ENCODE measurements at places on chromosomes 4 and X. TPM values are rescaled to one million over a fixed set of nuclear protein-coding genes. Genes with fewer than 3 reads are reported as not detected.

GRCh38 chrX:26871967-26872366, 591.2 kb downstream of the PPP4R3C start:
- no peaks in the 10 kb centered on the region for H3K36me3 ChIP-seq
- no peak overlapping the region for H3K27ac ChIP-seq
- no peaks in the 10 kb centered on the region for H3K4me1 ChIP-seq
- H3K27me3 ChIP-seq, result no peaks in the 10 kb centered on the region

GRCh38 chrX:54357414-54358377, at the start of gene WNK3:
TSS of gene WNK3 (minus strand) at chrX:54358046.
- H3K4me3 ChIP-seq, result peak within 1 kb of the TSS; percentile 41
- H3K4me1 ChIP-seq, result no peaks in the 10 kb centered on the region
- peak within 1 kb of the TSS; percentile 69 for H3K27ac ChIP-seq
- no peaks in the 10 kb centered on the region for H3K36me3 ChIP-seq
- peak; percentile 87 for DNase-seq
- no peaks in the 10 kb centered on the region for H3K27me3 ChIP-seq

DNA sequence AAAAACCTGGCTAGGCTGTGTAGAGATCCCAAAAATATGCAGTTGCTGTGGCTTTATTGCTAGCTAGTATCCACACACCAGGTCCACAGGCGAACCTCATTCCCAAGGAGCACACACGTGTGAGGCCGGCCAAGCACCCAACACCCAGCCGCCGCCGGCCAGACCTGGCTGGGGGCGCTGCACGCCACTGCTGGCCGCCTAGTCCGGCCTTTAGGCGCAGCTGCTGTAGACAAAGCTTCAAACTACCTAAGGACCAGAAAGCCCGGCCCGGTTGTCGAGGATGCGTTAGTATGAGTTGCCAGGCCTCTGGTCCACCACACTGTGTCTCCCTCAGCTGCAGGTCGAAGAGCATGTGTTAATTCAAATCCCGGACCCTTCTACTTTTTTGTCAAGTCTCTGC, 3.1 kb downstream of the POU3F4 start:
- H3K27ac ChIP-seq, result no peak overlapping the region
- H3K4me3 ChIP-seq, result no peak overlapping the region
- peaks cover 40% of the 10 kb centered on the region for H3K27me3 ChIP-seq
- no peaks in the 10 kb centered on the region for H3K4me1 ChIP-seq

GRCh38 chrX:84218726-84219125, 30.7 kb upstream of the RPS6KA6 start:
- no peaks in the 10 kb centered on the region for H3K4me1 ChIP-seq
- no peaks in the 10 kb centered on the region for H3K36me3 ChIP-seq
- H3K27ac ChIP-seq, result no peak overlapping the region
- no peaks in the 10 kb centered on the region for H3K27me3 ChIP-seq
- DNase-seq, result no peak

GRCh38 chrX:155874571-155875244, 6.4 kb upstream of the VAMP7 start:
- no peaks in the 10 kb centered on the region for H3K4me1 ChIP-seq
- no peaks in the 10 kb centered on the region for H3K27me3 ChIP-seq
- no peaks in the 10 kb centered on the region for H3K36me3 ChIP-seq
- no peak overlapping the region for H3K4me3 ChIP-seq

DNA sequence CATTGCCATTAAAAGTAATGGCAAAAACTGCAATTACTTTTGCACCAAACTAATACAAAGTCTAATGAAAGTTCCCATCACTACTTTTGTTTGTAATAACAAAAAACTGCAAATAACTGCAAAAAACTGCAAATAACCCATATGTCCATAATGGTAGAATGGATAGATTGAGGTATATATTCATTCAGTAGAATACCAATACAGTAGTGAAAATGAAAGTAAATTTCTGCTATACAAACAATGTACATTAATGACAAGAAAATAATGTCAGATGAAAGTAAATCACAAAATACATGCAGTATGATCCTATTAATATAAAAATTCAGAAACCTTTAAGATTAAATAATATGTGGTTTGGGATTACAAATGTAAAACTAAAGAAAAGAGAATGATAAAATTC, 41.3 kb upstream of the CEP135 start:
- no peak for DNase-seq
- no peaks in the 10 kb centered on the region for H3K36me3 ChIP-seq
- no peaks in the 10 kb centered on the region for H3K4me1 ChIP-seq
- no peak overlapping the region for H3K27ac ChIP-seq
- H3K27me3 ChIP-seq, result no peaks in the 10 kb centered on the region

GRCh38 chr4:77817304-77818072, 1.7 kb downstream of the CNOT6L start:
- peak overlapping the region; percentile 99 for H3K27ac ChIP-seq
- no peaks in the 10 kb centered on the region for H3K36me3 ChIP-seq
- H3K4me1 ChIP-seq, result peaks cover 6% of the 10 kb centered on the region
- no peak for DNase-seq
- H3K4me3 ChIP-seq, result peak overlapping the region; percentile 87
- H3K27me3 ChIP-seq, result no peaks in the 10 kb centered on the region

GRCh38 chrX:134570899-134571298, 87.4 kb downstream of the PLAC1 start:
- H3K4me3 ChIP-seq, result no peak overlapping the region
- no peaks in the 10 kb centered on the region for H3K36me3 ChIP-seq
- H3K27ac ChIP-seq, result no peak overlapping the region
- H3K4me1 ChIP-seq, result no peaks in the 10 kb centered on the region

DNA sequence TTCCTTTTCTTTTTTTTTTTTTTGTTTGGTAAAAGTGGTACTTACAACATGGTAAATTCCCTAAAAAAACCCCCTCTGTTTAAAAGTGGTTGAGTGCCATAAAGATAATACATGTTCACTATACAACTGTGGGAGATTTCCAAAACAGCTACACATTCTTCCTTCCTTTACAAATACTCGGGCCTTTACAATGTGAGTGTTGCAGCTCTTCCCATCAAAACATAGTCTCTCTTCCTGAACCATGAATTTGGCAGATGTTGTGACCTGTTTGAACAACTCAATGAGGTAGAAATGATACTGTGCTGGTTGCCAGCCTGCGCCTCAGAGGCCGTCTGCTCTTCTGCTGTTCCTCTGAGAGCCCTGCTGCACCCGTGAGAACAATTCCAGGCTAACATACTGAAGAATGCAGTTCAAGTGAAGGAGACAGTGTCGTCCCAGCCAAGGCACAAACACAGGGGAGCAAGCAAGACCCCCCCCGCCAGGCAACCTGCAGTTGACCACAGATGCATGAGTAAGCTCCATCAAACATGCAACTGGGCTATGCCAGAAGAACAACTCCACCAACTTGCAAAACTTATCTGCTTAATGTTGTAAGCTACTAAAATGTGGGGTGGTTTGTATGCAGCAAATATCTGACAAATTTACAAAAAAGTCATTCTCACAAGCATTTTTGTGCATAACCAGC, 645.0 kb downstream of the PCDH7 start:
- no peak overlapping the region for H3K27ac ChIP-seq
- H3K4me3 ChIP-seq, result no peak overlapping the region
- no peak for DNase-seq
- H3K27me3 ChIP-seq, result no peaks in the 10 kb centered on the region
- H3K4me1 ChIP-seq, result no peaks in the 10 kb centered on the region
- no peaks in the 10 kb centered on the region for H3K36me3 ChIP-seq

- no peaks in the 10 kb centered on the region for H3K4me1 ChIP-seq
- DNase-seq, result no peak
- no peaks in the 10 kb centered on the region for H3K36me3 ChIP-seq
Observed at GRCh38 chr4:101989551-101989950, 199.0 kb downstream of the BANK1 start.

DNA sequence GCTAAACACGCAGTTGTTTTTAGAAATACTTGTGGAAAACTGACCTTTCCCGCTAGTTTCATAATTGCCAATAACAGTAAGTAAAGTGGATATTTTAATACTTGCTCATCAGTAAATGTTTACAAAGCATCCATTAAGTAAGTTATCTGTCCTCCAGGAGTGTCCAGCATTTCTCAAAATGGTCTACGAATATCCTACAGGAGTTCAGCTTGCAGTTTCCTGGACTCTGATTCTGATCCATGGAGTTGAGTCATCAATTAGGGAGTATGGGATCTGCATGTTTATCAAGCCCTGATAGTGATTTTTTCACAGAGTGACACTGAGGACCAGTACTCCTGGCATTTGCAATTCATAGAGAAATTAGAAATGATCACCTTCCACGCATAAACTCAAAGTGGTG, 325.2 kb upstream of the AADAT start:
- H3K27ac ChIP-seq, result no peak overlapping the region
- no peaks in the 10 kb centered on the region for H3K4me1 ChIP-seq
- H3K36me3 ChIP-seq, result no peaks in the 10 kb centered on the region
- H3K4me3 ChIP-seq, result no peak overlapping the region

DNA sequence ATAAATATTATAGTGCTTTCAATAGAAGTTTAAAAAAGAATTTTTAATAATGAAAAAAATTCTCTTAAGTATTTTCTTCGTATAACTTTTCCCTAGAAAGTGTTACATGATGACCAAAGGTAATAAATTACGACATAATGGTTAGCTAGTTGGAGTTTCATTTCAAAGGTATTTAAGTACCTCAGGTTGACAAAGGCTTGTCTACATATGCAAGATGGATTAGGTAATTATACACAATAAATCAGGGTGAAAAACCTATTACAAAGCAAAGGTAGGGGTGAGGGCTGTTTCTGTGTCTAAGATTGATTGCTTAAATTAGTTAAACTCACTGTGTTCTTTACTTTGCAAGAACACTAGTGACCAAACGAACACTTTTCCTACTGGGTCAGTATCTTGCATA, 508.5 kb upstream of the FAT1 start:
- no peak overlapping the region for H3K4me3 ChIP-seq
- DNase-seq, result no peak
- no peaks in the 10 kb centered on the region for H3K27me3 ChIP-seq
- H3K27ac ChIP-seq, result no peak overlapping the region
- no peaks in the 10 kb centered on the region for H3K4me1 ChIP-seq

- no peak overlapping the region for H3K4me3 ChIP-seq
- H3K36me3 ChIP-seq, result no peaks in the 10 kb centered on the region
- H3K4me1 ChIP-seq, result no peaks in the 10 kb centered on the region
Observed at GRCh38 chrX:8433109-8434062, 31.2 kb upstream of the VCX3B start.

DNA sequence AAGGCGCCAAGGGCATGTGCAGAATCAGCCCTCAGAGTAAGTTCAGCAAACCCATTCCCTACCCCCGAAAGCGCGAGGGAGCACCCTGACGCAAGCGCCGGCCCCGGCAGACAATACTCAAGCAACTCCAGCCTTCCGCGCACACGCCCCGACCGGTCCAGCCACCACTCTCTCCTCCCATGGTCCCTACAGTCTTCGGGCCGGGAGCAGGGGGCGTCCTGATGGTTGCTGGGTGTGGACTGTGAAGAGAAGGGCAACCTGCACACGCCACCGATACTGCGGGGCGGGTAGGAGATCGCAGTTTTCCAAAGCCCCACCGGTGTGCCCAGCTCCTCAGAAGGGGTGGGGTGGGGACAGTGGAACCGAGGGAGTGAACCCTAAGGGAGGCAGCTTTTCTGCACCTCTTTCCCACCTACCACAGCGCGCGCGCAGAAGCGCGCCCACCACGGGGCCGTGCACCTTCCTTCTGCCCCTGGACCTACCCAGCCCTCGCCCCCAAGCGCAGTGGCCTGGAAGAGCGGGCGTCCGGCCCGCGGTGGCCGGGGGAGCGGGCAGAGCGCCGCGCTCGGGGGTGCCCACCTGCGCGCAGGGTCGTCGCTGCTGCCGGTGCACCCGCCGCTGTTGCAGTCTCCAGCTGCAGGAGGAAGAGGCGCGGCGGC, 650.2 kb upstream of the DIPK2B start:
- no peaks in the 10 kb centered on the region for H3K27me3 ChIP-seq
- peak overlapping the region; percentile 59 for H3K27ac ChIP-seq
- H3K4me3 ChIP-seq, result peak overlapping the region; percentile 47
- H3K36me3 ChIP-seq, result no peaks in the 10 kb centered on the region

DNA sequence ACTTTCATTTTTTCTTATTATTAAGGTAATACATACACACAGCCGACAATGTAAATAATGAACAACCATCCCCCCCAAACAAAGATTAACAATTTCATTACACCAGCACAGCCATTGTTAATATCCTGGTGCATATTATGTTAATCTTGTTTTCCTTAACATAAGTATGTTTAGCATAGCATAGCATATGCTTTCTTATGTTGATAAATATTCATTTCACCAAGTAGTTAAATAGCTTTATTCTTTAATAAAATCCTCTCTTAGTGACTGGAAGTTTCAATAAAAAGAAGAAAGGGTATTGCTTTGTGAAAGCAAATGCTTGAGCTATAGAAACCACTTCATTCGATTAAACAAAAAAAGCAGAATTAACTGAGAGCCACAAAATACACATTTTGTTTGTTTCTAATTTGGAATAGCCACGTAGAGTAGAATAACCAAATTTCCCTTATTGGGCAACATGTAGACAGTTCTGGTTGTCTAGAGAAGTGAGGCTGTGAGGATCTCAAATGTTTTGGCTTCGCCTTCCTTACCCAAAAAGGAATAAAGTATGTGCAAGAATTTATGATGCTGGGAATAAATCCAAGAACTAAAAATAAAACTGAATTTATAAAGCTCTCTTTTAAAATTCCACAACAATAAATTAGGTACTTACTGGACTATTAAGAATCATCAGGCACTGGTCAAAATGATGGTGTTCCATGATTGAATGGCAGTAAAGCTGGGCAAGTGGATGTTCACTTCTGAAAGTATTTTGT, 118.0 kb downstream of the PDE5A start:
- no peak overlapping the region for H3K4me3 ChIP-seq
- H3K27ac ChIP-seq, result peak overlapping the region; percentile 61
- no peak for DNase-seq
- H3K36me3 ChIP-seq, result no peaks in the 10 kb centered on the region
- no peaks in the 10 kb centered on the region for H3K27me3 ChIP-seq

- H3K4me3 ChIP-seq, result no peak overlapping the region
- H3K27me3 ChIP-seq, result no peaks in the 10 kb centered on the region
- H3K36me3 ChIP-seq, result no peaks in the 10 kb centered on the region
- no peak for DNase-seq
- no peak overlapping the region for H3K27ac ChIP-seq
Observed at GRCh38 chr4:183763990-183764754, 105.1 kb downstream of the TRAPPC11 start.

DNA sequence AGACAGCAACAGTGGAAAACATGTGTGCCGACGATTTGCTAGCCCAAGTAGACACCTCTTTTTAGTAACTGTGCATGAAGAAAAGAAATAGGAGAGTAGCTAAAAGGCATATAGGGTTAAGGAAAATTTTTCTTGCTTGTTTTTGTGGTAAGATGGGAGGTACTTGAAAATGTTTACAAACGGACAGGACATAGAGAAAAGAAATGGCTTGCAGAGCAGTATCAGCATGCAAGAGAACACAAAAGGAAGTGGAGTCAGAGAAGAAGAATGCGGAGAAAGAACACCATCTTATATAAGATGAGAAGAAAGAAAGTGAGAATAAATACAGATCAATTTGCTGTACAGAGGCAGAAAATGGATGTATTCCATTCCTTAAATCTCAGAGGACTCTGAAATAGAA, 263.7 kb upstream of the ETNPPL start:
- H3K4me1 ChIP-seq, result no peaks in the 10 kb centered on the region
- H3K36me3 ChIP-seq, result no peaks in the 10 kb centered on the region
- DNase-seq, result no peak
- H3K4me3 ChIP-seq, result no peak overlapping the region

GRCh38 chrX:101260435-101260834, 30.7 kb downstream of the TAF7L start:
- no peak for DNase-seq
- no peaks in the 10 kb centered on the region for H3K27me3 ChIP-seq
- no peaks in the 10 kb centered on the region for H3K4me1 ChIP-seq

Gene TLR6
- total RNA-seq, result 3.1 TPM

Gene LRCH2
- 16.5 TPM for total RNA-seq

Gene LRP2BP
- 1.8 TPM for total RNA-seq

Gene FHIP1A
- total RNA-seq, result 8.8 TPM

Gene ADH1B
- total RNA-seq, result 360 TPM

Gene ELF4
- total RNA-seq, result 9.5 TPM

Gene HTN1
- total RNA-seq, result not detected

Gene CLTRN
- total RNA-seq, result not detected

Gene CSAG3
- total RNA-seq, result not detected

Measured in uterus (tissue), 4 donors.